ENCODE measurements at places on chromosomes 12 and 14.

DNA sequence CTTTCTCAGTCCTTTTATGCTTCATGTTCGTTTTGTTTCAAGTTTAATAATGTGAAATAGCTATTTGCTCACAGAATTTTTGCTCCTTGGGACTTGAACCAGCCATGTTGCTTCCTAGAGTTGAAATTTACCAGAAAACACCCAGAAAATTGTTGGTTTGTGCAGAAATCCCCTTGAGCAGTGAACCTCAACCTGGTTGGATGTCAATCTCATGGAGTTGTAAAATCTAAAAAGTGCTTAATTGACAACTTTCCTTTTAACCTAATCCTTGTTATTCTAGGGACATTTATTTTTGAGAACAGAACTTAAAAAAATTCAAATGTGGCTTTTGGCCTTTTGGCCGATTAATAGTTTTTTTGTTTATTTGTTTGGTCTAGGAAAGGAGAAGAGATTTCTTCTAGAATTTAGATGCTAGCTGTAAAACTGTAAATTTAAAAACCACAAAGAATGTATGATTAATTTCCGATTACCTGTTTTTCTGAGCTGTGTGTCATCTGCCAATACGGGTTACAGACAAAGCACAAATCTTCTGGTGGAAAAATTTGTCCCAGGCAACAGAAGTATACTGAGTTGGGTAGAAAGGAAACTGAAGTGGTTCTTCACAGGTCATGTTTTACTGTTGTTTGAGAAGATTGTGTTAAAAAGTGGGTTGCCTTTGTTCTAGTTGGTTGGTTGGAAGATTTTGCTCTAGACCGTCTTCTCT lies 154.4 kb downstream of the FUT8 start:
- DNase-seq = no peak

DNA sequence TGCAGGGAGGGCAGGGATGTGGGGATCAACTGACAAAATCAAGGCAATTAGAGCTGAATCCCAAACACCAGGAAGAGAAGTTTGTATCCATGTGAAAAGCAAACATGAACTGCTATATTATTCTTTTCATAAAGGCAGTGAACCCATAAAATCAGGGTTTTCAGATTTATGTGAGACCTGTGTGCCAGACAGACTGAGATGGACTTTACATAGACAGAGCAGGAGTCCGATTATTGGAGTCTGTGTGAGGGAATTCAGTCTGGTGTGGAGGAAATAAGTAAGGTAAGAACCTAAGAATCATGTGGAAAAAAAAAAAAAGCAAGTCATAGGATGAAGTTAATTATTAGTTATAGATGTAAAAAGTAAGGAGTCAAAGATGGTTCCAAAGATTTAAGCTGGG lies 45.1 kb upstream of the SYCP3 start:
- DNase-seq = no peak

DNA sequence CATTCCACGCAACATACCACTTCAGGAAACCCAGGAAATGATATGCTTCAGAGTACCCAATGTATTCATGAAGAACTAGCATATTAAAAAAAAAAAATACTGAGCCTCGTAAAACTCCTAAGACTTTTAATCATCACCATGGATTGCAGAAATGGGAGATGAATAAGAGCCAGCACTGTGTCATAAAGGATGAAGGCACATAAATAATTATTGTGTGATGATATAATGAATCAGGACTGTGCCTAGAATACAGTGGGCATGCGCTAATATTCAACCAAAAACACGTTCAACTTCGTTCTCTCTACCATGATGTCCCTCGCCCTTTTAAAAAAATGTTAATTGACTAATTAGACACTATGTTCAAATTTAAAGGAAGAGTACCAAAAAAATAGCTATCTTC lies 68.7 kb downstream of the CIT start:
- no peak for DNase-seq

DNA sequence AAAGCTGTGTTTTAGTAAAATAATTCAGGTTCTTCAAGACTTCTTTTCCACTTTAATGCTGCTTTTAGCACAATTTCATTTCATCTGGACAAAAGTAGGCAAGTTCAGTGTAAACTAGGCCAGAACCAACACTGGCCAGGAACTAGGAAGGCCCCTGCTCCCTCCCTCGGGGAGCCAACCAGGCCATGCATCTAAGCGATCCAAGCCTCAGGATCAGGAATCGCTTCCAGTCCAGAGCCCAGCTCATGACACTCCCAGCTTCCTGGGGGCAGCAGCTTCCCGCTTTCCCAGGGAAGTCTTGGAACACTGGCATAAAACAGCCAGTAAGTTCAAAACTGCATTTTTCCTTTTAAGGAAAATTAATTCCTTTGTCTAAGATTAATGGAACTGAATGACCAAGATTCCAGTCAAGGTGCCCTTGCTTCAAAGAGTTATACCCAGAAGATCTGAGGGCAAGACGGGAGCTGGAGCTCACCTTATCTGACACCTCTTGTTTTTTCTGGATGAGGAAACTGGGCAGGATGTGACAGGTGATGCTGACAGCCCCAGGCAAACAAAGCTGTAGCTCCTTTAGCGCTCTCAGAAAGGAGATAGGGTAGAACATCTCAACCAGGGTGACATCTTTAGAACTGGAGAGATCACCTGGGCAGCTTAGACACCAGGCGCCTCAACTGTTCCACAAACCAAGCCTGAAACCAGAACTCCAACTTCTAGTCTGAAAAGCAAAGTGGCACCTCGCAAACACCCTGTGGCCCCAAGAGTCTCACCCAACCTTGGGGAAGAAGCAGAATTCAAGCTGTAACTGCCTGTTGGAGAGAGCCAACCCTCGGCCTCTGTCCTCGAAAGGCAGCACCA lies 61.4 kb upstream of the PNMA1 start:
- DNase-seq = no peak

DNA sequence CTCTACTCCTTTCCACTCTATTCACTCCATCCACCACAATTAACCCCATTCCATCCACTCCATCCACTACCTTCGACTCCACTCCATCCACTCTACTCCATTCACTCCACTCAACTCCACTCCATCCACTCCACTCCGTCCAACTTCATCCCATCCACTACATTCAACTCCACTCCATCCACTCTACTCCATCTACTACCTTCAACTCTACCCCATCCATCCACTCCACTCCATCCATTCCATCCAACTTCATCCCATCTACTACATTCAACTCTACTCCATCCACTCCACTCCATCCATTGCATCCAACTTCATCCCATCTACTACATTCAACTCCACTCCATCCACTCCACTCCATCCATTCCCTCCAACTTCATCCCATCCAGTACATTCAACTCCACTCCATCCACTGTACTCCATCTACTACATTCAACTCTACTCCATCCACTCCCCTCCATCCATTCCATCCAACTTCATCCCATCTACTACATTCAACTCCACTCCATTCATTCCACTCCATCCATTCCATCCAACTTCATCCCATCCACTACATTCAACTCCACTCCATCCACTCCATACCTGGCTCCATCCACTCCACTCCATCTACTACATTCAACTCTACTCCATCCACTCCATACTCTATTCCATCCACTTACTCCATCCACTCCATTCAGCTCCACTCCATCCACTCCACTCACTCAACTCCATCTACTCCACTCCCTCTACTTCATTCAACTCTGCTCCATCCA lies 16.4 kb downstream of the HNF1A start:
- DNase-seq = no peak

Data from NAMALWA (cell line).